ENCODE measurements at places on chromosomes 16 and 17.

GRCh38 chr17:19796457-19796856 lies 48.4 kb upstream of the ALDH3A1 start:
- no peak for DNase-seq

DNA sequence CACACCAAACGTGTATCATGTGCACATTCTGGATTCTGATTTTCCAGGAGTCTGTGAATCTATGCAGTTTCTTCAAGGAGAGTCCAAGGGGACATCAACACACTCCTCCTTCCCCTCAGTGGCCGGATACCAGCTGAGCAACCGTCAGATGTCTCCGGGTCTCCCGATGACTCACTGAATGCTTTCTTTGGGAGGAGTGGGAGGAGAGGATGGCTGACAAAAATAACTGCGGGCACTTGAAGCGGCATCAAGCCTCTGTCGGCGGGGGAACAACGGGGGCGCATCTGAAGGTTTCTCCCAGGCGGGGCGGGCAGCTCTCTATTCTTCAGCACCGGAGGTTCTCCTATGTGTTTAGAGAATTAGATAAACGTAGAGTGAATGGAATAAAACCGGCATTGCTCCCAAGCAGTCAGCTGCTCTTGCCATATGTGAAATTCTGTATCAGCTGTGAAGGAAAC lies 24.6 kb upstream of the LRRC75A start:
- peak; percentile 75 for DNase-seq

- DNase-seq: peak; percentile 69
These were observed 4.7 kb downstream of the COQ7 start for GRCh38 chr16:19071811-19072777.

GRCh38 chr16:87564524-87564778 lies 37.9 kb upstream of the JPH3 start:
- DNase-seq: no peak

- DNase-seq: no peak
These were observed 132.6 kb downstream of the SNX11 start for GRCh38 chr17:48240122-48240521.

GRCh38 chr17:12522743-12523183 lies 142.9 kb upstream of the MYOCD start:
- DNase-seq: peak; percentile 38

DNA sequence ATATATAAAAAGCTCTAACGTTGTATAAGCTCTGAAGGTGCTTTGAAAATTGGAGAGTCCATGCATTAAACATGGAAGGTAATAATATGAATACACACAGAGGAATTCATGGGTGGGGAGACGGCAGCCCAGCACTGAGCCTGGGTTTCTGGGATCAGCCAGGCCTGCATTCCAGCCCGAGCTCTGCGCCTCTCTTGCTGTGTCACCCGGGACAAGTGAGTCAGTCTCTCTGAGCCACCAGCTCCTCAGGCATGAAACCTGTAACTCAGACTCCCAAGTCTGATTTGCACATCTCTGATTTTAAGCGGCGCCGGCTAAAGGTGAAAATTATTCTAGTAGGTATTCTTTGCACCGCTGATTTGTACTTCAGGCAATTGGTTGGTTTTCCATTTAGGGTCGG lies 238.8 kb downstream of the MRTFB start:
- DNase-seq: peak; percentile 68

DNA sequence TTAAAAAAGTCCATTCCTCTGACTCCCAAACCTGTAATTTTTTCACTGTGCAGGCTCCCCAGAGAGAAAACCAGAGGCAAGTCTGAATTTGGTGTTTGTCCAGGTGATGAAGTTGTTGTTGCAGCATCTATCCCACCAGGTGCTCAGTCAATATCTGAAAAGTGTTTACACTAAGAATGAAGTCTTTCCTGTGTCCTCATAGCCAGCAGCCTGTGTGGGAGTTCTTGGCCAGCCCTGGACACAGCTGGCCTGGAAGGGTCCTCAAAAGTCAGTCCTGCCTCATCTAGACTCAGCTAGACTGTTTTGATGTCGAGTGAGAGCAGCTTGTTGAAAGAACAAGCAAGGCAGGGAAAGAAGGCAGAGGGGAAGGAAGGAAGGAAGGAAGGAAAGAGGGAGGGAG lies 3.3 kb upstream of the PMP22 start:
- no peak for DNase-seq

- no peak for DNase-seq
These were observed 134.7 kb downstream of the KCNJ12 start for GRCh38 chr17:21510686-21511362.

DNA sequence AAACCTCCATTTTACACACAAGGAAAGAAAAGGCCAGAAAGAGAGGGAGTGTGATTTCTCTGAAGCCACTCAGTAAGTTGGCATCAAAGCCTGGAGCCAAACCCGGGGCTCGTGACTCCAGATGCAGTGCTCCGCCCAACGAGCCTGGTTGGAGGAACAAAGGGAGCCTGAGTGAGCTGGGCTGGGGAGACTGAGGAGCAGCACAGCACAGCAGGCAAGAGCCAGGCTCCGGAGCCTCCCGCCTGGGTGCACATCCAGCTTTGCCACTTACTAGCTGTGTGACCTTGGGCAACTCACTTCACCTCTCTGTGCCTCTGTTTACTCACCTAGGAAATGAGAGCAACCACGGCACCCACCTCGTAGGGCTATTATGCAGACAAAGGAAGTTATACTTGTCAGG lies 5.6 kb downstream of the GSG1L start:
- no peak for DNase-seq

Data from PC-3 (cell line).